ENCODE measurements at places on chromosomes 7 and 10.

GRCh38 chr7:83614112-83614511 is 34.8 kb downstream of the SEMA3E start:
- DNase-seq: no peak

DNA sequence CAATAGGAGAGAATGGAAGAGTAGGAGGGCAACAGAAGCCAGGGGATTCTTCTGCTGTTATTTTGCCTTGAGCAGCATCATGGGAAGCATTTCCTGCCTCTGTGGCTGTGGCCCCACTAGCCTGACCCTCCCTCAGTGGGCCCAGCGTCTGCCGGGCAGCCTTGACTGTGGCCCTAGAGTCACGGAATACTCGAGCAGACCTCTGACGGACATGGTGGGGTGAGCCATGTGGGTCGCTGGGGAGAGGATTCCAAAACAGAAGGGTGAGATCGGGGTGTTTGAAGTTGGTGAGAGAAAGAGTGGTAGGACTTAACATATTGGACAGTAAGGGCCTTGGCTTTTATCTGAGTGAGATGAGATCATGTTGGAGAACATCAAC is 8.3 kb upstream of the PRKAG2 start:
- no peak for DNase-seq

- no peak for DNase-seq
Measured at GRCh38 chr10:24197263-24197662, 11.7 kb upstream of the KIAA1217 start.

- DNase-seq: no peak
Measured at GRCh38 chr7:120311028-120311788, 38.2 kb downstream of the KCND2 start.

GRCh38 chr10:78044179-78044578 is 10.5 kb downstream of the RPS24 start:
- no peak for DNase-seq
